Lung (tissue), 17 donors: ENCODE measurements at places on chromosomes 6 and 20.
A peak's percentile ranks its signal among the peaks of the same experiment; 100 is the strongest.

- no peak for DNase-seq
Observed at GRCh38 chr20:20711413-20711812, 1.0 kb downstream of the RALGAPA2 start.

GRCh38 chr20:62009322-62009721 is 56.4 kb downstream of the TAF4 start:
- DNase-seq, result no peak

DNA sequence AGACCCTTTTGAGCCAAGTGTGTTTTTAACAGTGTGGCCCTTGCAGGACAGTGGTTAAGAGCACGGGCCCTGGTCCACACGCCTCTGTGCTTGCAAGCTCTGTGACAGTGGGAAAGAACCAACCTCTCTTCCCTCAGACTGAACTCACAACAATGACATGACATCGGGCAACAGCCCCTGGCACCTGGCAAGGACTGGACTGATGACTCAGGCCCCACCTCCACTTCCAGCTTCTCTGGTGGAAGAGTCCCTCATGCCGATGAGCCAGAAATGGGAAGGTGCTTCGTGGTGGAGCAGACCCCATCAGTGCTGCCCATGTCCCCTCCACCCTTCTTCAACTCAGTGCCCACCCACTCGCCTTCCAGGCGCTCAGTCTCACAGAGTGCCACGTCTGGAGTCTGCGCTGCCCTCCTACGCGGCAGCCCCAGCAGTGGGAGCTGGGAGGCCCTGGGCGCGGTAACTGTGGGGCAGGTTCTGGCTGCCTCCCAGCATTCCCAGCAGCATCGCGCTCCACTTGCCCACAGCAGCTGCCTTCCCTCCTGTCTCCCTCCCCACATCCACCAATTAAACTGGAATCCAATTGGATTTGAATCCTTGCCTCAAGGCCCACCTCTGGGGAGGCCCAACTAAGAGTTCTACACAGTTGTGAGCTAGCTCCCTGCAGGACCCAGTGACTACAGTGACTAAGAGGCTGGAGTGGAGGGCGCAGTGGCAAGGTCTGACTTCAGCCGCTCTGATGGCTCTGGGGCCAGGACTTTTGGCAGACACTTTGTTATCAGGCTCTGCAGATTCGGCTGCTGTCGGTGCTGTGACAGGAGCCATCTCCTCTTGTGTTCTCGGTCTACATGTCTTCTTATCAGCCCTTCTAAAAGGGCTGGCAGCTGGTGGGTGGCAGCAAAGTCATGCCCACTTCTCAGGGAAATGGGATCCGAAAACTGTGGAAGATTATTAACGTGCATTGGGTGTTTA is 156.8 kb upstream of the MLN start:
- no peak for DNase-seq

GRCh38 chr6:106199998-106200397 is 113.9 kb downstream of the PRDM1 start:
- DNase-seq, result no peak

DNA sequence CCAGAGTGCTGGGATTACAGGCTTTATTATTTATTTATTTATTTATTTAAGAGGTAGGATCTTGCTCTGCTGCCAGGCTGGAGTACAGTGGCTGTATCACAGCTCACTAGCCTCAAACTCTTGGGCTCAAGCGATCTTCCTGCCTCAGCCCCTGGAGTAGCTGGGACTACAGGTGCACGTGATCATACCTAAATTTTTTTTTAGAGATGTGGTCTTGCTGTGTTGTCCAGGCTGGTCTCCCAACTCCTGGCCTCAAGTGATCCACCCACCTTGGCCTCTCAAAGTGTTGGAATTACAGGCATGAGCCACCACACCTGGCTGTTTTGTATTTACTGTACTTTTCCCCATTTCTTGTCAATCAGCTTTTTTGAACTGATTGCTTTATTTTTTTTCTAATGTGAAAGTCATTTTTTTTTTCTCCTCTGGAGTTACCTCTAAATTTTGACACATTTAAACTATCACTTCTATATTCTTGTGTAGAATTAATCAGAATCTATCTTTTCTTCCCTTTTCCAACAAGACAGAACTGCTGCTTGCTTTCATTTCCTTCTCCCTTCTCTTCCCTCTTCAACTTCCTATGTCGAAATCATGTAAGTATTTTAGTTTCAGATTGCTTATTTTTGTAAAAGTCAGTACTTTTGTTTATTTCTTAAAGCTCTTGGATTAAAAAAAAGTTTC is 12.0 kb downstream of the PANK2 start:
- DNase-seq, result no peak

- no peak for DNase-seq
Observed at GRCh38 chr6:138044458-138044857, 62.8 kb downstream of the PERP start.

- DNase-seq, result peak; percentile 52
Observed at GRCh38 chr6:41182069-41183034, 18.6 kb downstream of the TREML2 start.

DNA sequence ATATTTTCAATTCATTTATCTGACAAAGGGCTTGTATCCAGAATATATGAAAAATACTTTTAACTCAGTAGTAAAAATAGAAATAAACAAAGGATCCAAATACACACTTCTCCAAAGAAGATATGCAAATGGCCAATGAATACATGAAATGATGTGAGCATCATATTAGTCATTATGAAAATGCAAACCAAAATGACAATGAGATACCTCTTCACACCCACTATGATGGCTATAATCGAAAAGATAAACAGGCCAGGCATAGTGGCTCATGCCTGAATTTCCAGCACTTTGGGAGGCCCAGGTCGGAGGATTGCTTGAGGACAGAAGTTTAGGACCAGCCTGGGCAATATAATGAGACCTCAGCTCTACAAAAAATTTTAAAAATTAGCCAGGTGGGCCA is 33.8 kb upstream of the SMAP1 start:
- DNase-seq, result no peak

DNA sequence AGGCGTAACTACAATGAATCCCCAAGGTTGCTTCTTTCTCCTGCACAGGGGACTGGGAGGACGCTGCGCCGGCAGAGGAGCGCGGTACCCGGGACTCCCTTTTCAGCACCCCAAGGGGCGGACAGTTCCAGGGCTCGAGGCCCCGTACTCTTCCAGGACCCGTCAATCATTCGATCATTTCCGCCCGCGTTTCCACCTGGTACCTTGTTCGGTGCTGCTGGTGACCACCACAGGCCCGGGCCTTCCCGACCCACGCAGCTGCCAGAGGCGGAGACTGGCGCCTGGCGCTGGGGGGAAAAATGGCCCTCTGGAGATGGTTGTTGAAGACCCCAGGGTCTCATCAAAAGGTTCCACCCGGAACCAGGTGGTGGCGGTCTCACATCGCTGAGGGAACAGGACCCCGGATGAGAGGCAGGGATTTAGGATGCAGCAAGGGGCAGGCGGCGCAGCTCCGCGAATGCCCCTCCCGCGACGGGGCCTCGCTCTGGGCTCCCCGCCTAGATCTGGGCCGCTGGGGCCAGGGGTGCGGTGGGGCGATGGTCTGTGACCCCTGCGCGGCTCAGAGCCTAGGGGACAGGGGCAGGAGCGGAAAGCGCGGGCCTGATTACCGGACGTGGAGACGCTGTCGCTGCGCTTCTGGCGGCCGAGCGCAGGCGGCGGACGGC is 744 bp downstream of the VSX1 start:
- peak; percentile 53 for DNase-seq

- DNase-seq, result no peak
Observed at GRCh38 chr6:41805830-41806774, 18.6 kb downstream of the TOMM6 start.

DNA sequence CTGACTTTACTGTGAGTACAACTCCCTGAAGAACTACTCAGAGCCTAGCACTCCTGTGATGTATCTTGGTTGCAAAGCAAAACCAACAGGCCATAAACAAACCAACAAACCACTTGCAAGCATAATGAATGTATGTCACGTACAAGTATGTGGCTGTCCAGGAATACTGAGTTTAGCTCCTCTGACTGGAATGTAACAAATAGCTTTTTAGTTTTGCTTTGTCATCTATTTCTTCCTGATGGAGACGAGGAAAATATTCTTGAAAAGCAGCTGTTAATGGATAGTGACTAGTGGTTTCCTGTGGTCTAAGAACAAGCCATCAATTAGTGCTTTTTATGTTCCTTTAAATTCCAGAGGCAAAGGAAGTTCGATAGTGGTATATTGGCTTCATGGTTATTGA is 101.9 kb upstream of the LY86 start:
- DNase-seq, result no peak
